ENCODE measurements at places on chromosomes 4 and X.

- no peak for DNase-seq
Measured at GRCh38 chr4:56659946-56660345, 21.1 kb downstream of the HOPX start.

DNA sequence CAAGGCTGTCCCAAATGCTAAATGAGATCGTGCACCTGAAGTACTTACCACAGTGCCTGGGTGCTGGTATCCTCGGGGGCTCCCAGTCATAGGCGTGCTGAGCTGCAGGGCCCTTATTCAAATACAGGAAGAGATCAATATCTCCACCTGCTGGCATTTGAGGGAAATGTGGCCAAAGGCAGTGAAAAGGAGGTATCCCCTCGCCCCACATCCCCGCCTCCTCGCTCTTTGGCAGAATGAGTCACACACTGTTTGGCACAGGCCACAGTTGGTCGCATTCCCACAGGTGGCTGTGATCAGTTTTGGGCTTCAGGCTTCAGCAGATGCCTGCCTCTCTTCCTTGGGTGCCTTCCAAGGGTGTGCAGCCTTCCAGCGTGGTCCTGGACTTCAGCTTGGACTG lies 28.4 kb downstream of the ZNF185 start:
- DNase-seq = peak; percentile 67

- peak; percentile 25 for DNase-seq
Measured at GRCh38 chrX:40157228-40158035, 59.7 kb upstream of the BCOR start.

- DNase-seq = no peak
Measured at GRCh38 chr4:1017706-1018105, 6.3 kb downstream of the FGFRL1 start.

GRCh38 chr4:76208005-76208765 lies 5.4 kb downstream of the SCARB2 start:
- DNase-seq = peak; percentile 72

DNA sequence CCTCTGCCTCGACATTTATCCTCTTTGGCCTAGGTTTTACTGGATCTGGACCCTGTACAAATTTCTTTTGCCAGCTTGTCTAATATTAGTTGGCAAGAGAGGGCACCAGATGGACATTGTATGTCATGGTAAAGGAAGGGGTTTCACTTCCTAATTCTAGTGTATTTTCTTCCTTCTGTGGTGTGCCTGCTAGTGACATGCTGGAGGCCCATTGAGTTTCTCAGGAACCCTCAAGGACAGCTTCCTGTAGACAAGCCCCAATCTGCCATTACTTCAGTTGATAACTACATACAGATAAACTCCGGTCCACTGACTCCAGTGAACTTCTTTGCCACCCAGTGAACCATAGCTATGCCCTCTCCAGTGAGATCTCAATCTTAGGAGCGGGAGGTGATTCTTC lies 116.9 kb downstream of the STPG2 start:
- no peak for DNase-seq

DNA sequence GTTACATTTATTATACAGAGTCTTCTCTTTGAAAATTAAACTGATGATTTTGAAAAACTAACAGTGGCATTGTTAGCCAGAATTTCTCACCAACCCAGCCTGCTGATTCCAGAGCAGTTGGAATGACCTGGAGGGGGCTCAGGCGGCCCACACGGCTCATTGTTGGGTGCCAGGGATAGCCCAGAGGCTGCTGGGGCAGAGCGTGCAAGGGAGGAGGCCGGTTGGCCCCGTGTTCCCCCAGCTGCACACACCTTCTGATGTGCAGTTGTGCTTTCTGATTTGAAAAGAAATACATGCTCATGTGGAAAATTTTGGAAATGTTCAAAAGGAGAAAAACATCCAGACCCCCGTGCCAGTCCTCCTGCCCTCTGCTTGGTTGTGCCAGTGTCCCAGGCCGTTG lies 20.6 kb downstream of the WFS1 start:
- DNase-seq = no peak

DNA sequence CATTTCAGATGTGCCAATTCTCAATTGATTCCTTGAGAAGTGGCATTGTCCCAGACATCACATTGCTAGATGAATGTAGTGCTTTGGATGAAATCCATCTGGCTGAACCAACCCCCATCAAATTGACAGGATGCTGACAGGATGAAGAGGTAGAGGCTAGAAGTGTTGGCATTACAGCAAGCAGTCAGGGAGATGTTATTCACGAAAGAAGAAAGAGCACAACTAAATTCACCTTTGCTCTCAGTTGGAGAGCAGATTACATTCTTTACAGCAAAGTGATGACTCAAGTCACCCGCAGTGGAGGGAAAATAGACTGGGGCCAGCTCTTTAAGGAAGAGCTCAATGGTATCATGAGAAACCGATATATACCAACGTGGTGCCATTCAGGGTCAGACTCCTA lies 259.6 kb downstream of the C4orf33 start:
- DNase-seq = no peak

- no peak for DNase-seq
Measured at GRCh38 chrX:9873360-9873759, 87.1 kb downstream of the SHROOM2 start.

GRCh38 chrX:55695227-55696018 lies 22.1 kb upstream of the RRAGB start:
- no peak for DNase-seq

GRCh38 chr4:24024605-24025004 lies 134.8 kb upstream of the PPARGC1A start:
- no peak for DNase-seq

GRCh38 chrX:47112316-47112954 lies 32.1 kb downstream of the NDUFB11 start:
- no peak for DNase-seq

DNA sequence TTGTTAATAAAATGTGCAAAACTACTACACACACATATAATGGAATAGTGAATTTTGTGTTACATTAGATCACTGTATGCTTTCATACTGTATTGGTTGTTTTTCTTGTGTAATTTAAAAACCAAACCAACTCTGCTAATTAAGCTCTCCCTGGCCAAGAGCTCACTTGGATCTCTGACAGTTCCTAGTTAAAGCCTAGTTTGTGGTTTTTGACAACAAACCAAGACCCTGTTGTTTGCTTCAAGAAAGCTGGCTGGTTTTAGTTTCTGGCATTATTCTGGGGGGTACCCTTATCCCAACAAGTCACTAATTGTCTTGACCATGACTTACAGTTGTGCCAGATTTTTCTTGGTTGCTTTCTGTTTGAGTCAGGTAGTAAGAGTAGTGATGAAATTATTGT lies 121.4 kb upstream of the CXorf66 start:
- DNase-seq = no peak

- DNase-seq = no peak
Measured at GRCh38 chr4:188603646-188604045, 464.4 kb downstream of the TRIML1 start.

- DNase-seq = peak; percentile 14
Measured at GRCh38 chr4:24884902-24885301, 27.9 kb downstream of the CCDC149 start.

DNA sequence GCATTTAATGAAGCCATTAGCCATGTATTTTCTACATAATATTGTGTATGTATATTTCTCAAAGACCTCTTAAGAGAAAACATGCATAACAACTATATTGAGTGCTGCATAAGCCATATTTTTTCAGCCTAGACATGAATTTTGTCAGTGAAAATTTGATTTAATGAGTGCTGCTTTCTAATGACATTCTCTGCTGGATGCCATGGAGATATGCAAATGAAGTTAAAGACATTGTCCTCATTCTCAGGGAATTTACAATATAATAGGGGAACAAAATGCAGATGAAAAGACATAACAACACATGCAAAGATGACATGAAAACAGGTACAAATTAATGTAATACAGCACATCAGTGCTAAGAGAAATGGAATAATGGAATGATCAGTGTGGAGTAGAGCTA lies 118.7 kb downstream of the ATOH1 start:
- no peak for DNase-seq

- DNase-seq = no peak
Measured at GRCh38 chr4:5660185-5660584, 48.2 kb downstream of the EVC2 start.

- no peak for DNase-seq
Measured at GRCh38 chr4:86498863-86499166, 95.3 kb upstream of the PTPN13 start.

DNA sequence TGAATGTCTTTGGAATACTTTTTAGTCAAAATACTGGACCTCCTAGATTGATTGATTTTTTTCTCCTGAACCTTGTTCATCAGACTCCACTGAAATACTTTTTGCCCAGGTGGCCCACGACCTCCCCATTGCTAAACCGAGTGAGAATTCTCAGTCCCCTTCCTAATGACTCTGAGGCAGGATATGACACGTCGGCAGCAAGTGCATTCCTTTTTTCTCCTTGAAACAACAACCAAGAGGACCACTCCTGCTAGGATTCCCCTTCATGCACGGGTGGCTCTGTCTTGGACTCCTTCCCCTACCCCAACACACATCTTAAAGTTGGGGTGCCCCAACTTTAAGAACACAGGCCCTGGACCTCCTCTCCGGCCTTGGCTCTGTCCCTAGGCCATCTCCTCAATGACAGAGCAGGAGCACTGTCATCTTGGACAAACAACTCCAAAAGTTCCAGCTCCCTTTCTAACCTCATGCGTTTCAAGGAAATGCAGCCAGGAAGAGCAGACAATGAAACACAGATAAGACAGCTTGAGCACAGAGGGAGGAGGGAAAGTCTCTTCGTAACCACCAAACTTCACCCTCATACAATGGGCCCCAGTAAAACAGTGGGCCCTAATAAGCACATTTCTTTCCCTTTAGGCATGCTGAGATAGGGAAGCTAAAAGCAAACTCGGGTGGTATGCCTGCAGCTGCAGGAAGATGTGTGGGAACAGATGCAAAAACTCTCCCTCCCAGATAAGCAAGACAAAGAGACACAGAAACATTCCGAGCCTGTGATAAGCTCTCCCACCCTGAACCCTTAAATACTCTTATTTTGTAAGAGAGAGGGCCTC lies 33.9 kb downstream of the ZBTB49 start:
- no peak for DNase-seq

DNA sequence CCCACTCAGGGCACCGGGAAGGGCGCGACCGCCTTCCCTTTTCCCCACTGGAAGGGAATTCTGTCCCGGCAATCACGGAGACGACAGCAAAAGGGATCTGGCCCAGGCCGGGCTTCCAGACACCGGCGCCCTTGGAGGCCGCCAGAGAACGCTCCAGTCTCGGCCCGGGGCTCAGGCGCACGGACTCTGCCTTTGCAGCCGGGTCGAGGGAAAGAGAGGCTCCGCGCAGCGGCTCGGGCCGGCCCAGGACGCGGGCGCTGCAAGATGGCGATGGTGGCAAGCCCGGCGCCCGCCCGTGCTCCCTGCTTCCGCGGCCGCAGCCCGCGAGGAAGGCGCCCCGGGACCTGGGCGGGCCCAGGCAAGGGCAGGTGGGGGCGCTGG lies 1.1 kb downstream of the CTBP1 start:
- no peak for DNase-seq

GRCh38 chrX:33129607-33130006 lies 81.7 kb downstream of the DMD start:
- DNase-seq = no peak

DNA sequence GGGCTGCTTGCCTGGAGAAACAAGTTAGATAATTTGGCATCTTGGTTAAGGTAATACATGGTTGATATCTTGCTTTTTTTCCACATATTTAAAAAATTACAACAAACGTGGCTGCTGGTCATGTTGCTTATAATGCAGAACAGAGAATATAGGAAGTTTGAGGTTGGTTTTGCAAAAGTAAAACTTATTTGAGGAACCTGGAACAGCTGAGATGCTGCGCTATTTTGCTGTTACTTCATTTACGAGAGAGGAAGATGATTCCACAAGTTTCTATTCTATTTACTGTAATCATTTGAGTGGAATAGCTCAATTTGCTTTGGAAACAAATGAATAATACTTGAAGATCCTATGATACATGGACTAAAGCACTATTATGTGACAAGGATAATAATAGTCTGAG lies 118.9 kb downstream of the TMA16 start:
- DNase-seq = no peak

GRCh38 chr4:23763559-23763958 lies 126.3 kb downstream of the PPARGC1A start:
- DNase-seq = no peak
